HS-5 (cell line): ENCODE measurements at places on chromosomes 16 and 17.
A peak's percentile ranks its signal among the peaks of the same experiment; 100 is the strongest.

- DNase-seq = no peak
Observed at GRCh38 chr17:66727634-66728570, 107.0 kb upstream of the CACNG5 start.

DNA sequence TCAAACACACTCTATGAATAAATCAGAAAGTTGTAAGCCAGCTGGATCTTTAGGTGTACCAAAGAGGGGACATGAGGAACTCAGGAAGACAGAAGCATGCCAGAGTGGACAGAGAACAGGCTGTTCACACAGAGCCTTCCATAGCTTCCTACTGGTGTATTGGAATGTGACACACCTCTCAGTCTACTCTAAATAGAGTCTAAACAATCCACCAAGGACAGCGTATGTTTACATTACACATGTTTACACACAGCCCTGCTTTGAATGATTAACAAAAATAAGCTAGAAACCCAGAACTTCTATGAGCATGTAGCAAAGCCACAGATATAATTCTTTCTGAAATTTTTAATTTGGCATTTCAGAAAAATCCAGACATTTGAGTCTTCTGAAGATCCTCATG is 1279.0 kb upstream of the CDH8 start:
- no peak for DNase-seq

GRCh38 chr17:39517224-39517623 is 55.9 kb downstream of the CDK12 start:
- DNase-seq = peak; percentile 3

DNA sequence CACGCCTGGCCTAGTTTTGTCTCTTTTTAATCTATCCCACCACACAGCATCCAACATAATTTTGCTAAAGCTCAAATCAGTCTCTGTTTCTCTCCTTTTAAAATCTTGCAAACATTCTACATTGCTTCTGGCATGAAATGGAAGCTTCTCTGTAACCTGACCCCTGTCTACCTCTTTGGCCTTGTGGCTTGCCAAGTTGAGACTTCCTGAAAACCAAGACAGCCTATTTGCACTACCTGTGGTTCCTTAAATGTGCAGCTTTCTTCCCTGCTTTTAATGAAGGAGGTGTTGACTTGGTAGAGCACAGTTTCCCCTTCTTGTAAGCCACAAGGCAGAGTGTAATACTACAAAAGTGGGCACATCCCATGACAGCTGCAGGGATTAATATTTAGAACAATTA is 6.0 kb upstream of the CCL3 start:
- no peak for DNase-seq

DNA sequence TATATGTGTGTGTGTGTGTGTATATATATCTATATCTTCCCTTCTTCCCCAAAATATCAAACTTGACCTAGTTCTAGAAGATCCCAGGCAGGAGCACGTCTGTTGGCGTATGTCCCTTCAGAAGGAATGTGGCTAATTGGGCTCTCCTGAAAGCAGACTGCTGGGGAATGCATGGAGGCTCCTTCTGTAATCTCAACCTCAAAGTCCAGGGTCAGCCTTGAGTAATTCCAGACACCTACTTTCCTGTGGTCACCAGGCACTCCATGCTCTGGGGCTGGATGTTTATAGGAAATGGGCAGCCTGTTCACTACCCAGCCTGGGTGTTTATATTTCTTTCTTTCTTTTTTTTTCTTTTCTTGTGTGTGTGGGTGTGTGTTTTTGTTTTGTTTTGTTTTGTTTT is 13.4 kb downstream of the BCO1 start:
- no peak for DNase-seq

GRCh38 chr17:38890410-38890746 is 20.5 kb downstream of the LASP1 start:
- no peak for DNase-seq

GRCh38 chr16:84367750-84368307 is 509 bp upstream of the ATP2C2 start:
- DNase-seq = no peak

DNA sequence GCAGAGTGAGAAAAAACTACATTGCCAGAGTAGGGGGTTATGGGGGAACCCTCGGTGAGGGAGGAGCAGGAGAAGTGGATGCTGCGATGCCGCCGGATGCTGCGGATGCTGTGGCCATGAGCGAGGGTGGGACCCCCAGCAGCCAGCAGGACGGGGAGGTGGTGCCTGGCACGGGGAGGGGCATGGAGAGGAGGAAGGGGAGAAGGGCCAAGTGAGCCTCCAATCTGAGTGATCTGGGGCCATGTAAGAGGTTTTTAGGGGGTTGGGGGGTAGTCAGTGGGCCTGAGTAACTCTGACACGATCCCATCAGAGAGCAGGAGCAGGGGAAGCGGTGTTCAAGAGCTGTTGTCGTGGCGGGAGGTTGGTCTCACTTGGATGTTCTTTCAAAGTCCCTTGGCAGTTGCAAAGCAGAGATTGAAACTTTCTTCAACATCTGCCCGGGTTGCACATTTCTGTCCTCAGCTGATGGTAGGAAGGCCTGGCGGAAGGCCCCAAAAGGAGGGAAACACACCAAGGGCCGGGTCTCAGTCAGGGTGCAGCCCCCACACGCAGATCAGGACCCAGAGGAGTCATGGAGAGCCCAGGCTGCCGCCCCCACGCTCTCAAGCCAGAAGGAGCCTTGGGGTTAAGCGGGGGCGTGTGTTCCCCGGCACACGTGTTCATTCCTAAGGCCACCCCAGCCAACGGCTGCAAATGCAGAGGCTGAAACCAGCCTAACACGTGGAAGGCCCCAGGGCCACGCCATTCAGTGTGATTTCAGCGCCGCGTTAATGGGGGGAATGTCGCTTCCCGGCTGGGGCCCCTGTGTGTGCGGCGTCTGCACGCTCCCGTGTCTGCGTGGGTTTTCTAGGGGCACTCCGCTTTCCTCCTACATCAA is 81.7 kb downstream of the ZDHHC7 start:
- no peak for DNase-seq

DNA sequence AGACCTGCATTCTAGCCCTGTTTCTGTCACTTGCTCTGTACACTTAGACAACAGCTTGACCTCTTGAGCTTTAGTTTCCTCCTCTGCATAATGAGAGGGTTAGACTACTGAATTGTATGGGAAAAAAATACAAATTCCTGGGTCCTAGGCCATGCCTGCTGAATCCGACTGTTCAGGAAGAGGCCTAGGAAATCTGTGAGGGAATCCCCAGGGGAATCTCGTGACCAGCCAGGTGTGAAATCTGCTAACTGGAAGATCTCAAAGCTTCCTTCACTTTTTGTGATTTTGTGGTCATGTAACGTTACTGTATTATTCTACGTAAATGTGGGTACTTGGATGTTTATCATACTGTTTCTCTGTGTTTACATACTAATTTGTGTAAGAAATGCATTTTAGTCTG is 58.2 kb downstream of the CYLD start:
- DNase-seq = no peak

DNA sequence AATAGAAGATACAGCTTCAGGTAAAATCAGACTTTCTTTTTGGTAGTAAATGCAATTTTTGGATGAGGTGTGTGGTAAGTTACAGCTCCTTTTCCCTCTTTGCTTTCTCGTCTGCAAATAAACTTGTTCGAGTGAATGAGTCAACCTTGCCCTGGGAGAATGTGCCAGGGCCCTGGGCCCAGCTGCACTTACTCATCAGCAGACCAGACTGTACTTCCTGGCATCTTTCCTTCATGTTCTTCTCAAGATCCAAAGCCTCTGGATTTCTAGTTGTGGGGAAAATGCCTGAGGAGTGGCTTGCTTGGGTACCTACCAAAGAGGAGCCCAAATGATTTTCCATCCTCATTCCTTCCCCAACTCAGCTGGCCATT is 5.4 kb upstream of the G6PC1 start:
- peak; percentile 34 for DNase-seq

GRCh38 chr17:34098699-34099098 is 156.4 kb upstream of the CCL2 start:
- DNase-seq = peak; percentile 4

DNA sequence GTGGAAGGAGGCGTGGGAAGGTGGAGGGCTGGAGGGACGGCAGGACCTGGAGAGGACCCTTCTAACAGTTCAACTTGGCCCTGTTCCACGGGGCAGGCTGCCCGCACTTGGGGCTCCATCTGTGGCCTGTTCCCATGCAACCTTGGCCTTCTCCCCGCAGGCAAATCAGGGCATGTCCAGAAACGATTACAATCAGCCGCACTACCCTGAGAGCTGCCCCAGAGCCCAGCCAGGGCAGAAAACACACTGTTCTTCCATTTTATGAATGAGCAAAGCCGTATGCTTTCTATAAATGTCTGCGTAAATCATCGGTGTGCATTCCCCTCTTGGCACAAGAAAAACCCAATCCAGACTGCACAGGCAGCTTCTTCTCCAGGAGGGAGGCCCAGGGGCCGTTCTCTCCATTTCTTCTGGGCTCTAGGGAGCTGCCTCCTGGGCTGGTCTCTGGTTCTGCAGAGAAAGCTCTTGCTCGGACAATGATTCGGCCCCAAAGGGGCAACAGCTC is 228.7 kb downstream of the SOX9 start:
- no peak for DNase-seq

DNA sequence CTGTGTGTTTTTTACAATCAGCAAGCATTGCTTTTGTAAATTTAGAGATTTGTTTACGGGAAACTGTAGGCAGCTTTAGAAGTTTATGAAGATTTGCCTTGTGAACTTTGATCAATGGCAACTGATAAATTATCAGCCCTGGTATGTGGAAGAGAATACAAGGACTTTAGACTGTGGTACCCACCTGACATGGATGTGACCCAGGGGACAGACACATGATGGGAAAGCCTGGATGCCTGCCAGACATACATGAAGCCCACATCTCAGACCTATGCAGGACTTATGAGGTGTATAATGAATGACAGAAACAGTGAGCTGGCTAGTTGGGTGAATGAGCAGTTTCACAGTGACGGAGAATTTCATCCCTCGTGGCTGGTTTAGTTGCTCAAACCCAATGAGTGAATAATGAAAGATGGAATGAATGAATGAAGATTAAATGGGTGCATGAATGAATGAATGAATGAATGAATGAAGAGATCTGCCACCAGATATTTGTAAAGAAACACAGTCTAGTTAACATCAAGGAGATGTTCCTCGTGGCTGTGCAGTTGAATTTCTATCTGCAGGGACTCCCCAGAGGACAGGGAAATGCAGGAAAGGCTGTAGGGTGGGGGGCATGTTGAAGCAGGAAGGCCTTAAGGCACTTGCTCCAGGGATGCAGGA is 7.6 kb downstream of the TMEM92 start:
- DNase-seq = no peak
